ENCODE measurements at places on chromosomes 2 and 18.

DNA sequence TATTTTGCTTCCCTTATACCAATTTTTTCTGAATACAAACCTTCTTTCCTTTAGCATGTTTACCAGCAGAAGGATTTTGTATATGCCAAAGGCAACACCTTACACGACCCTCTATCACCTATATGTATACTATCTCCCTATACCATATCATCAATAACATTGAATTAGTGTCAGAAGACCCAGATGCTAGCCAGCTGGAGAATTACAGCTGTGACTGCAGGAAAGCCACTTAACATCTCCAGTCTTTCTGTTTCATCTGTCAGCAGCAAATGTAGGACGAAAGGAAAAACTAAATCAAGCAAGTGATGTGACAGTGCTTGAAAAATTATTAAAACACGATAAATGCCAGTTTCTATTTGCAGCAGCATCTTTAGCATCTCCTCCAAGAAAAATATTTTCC lies 193.7 kb downstream of the STK39 start:
- no peak for DNase-seq

DNA sequence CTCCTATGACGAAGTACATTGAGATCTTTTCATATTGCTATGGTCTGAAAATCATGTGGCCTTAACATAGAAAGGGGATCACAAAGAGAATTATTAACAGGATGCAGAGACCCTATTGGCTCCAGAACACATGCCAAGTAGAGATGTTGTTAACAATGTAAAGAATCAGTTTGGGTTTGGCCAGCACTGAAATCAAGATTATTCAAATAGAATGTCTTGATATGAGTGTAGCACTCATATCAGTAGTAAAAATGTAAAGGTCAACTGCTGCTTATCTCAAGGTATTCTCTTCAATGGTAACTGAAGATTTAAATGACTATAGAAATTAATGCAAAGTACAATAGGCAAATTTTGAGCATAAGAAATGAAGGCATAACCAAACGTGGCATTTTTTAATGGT lies 262.8 kb downstream of the PTH2R start:
- no peak for DNase-seq

- no peak for DNase-seq
Measured at GRCh38 chr2:118291251-118291880, 203.1 kb downstream of the INSIG2 start.

GRCh38 chr2:96867756-96868554 lies 1.9 kb downstream of the SEMA4C start:
- no peak for DNase-seq

DNA sequence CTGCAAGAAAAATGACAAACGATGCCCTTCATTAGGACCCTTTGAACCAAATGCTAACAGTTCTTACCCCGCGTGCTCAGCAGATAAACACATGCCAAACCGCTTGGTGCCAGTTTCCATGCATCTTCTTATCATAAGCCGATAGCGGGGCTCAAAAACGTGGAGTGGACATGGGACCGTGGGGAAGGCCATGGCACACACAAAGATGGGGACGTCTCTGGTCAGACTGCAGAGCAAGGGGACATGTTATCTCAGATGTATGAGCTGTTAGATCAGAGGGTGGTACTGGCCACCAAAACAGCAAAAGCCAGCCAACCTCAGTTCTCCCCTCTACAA lies 28.2 kb downstream of the LONRF2 start:
- DNase-seq, result no peak

DNA sequence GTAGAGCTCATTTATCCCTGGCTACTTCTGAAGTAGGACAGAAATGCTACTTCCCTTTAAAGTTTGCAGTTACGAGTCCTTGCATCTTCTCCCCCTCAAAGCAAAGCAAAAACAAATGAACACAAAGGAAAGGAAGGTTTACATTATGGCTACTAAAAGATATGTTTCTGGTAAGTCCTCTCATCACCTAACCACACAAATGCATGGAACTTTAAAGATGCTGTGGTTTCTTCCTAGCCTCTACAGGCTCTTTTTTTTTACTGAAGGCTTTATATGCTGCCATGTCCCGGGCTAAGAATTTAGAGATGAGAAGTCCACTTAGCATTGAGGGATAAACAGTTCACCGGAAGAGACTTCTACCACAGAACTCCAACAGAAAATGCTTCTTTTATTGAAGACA lies 291.2 kb downstream of the SS18 start:
- no peak for DNase-seq

DNA sequence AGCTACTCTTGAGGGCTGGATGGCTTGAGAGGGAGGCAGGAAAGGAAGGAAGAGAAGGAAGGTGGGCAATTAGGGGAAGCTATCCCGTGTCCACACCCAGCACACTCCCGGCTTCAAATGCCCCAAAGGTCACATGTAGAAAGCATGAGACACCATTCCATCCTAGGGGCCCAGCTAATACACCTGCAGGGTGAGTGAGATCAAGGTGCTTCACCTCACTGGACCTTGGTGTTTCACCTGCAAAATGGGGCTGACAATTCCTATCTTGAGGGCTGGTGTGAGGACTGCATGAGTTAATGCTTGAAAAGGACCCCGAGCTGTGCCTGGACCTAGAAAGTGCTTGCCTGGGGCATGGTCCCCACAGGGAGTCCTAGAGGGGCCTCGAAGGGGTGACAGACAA lies 50.8 kb upstream of the SMAD7 start:
- no peak for DNase-seq

GRCh38 chr18:48782381-48782861 lies 168.3 kb downstream of the SMAD7 start:
- DNase-seq, result no peak

DNA sequence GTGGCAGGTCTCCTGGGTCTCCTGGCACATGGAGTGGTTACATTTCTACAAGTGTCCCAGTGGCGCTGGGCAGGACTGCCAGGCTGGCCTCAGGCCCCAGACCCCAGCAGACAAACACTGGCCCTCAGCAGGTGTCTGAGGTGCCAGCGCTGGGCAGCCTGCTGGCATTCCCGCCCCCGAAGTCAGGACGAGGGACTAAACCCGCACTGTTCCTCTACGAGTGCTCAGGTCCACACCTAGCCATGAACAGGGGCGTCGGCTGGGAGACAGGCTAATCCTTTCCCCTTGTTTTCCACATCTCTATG lies 12.8 kb downstream of the SNED1 start:
- DNase-seq, result no peak

DNA sequence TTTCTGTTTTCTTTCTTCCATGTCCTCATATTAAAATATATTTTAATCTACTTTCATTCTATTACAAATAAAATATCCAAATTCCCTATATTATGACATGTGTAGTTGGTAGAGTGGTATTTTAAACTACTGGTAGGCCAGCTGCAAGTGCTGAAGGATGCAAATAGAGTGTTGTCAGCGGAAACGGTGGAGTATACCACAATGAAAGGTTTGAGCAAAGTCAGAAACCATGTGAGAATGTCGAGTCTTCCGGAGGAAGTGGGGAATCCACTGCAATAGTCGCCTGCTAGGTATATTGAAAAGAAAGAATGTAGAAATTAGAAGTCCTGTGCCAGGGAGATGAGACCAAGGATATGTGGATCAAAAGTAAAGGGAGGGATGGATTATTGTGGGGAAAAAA lies 373.9 kb downstream of the DSEL start:
- DNase-seq, result no peak

DNA sequence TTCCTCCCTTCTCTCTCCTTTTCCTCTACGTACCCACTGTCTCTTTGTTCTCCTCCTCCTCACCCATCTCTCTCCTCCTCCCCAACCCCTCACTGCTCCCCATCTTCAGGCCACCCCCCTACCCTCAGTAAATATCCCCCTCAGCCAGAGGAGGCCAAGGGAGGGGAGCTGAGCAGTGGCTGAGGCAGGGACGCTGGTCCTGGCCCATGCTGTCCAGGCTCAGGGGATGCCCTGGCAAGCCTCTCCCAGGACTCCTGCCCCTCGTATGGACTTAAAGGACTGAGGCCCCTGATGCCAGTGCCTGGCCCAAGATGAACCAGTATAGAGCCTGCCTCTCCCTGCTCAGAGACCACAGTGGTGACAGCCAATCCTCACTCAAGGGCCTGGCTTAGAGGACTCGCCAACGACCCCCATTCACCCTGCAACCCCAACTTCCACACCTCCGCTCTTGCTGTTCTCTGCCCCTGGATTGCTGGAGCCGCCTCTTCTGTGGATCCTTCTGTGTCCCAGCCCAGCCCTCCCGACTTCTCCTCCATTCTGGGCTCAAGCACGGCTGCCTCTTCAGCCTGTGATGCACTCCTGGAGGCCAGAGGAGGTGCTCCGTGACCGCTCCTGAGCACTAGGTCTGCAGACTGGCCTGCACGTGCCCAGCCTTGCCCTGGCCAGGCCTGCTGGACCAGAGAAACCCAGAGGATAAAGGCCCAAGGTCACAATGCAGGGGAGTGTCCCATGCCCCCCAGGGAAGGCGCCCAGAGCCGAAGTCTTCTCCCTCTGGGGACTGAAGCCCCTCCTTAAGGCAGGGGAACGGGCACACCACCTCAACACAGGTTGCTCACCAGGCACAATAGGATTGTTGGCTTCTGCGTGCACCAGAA lies 9.5 kb upstream of the DUSP2 start:
- no peak for DNase-seq

GRCh38 chr2:69660637-69661036 lies 17.1 kb upstream of the AAK1 start:
- DNase-seq, result no peak

- no peak for DNase-seq
Measured at GRCh38 chr2:182541268-182541667, 114.4 kb upstream of the PDE1A start.

DNA sequence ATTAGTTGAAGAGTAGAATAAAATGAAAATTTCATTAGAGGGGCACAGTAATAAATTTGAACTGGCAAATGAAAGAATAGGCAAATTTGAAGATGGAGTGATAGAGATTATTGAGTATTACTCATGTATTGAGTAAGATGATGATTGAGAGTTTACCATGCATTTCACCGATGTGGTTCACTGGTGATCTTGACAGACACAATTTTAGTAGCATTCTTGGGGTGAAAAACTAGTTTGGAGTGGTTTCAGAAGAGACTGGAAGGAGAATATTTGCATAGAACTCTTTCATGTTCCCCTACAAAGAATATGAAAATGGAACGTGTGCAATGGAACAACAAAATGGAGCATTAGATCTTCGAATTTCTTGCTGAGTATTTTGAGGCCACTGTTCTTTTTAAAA lies 121.4 kb downstream of the ASXL3 start:
- DNase-seq, result no peak

GRCh38 chr2:96693286-96694200 lies 46.3 kb downstream of the LMAN2L start:
- no peak for DNase-seq

DNA sequence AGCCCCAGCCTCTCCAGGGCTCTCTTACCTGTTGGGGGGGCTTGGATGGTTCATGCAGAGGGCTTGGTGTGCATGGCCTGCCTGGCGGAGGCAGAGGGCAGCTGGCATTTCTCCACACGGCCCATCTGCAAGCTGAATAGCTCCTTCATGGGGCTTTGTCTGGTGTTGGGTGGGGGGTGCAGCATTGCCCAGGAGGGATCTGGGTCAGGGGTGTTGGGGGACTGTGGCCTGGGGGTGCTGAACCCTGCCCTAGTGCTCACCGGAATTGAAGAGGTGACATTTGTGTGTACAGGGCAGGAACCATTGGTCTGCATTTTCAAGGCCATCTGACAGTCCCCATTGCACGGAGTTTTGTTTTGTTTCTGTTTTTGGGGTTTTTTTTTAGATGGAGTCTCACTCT lies 58.8 kb upstream of the HAAO start:
- no peak for DNase-seq

- no peak for DNase-seq
Measured at GRCh38 chr2:48677450-48677849, 59.8 kb downstream of the GTF2A1L start.

DNA sequence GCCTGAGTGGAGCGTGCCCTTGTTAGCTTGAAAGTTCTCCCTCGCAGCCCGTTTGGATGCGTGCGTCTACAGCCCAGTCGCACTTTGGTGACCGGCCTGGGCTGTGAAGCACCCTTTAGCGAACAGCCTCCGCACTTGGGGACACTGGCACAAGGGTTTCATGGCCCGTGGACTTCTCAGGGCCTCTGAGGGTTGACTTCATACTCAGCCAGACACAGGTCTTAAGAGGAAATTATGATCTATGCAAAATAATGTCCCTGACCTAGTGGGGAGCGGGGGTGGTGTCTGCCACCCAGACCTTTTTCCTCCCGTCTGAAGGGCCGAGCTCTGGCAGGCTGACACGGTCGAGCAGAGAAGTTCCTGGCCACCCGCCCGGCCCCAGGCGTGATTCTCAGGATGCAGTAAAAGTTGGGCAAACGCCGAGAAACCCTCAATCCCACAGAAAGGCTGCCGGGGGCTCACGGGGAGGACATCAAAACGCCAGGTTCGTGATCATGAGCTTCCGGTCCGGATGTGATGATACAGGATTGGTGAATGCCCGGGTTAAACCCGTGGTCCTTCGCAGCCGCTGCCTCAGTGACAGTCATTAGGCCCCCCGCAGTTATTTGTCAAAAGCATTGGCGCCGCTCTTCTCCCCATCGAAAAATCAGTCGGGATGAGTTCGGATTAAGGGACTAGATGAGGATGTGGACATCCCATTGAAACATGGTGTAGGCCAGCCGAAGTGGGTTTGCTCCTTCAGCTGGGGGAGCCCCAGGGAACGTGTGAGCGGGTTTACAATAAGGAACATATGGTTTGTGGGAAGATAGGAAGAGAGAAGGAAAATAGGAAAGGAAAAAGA lies 3.6 kb upstream of the PAX3 start:
- DNase-seq, result no peak

- no peak for DNase-seq
Measured at GRCh38 chr2:75698918-75699317, 11.8 kb downstream of the GCFC2 start.

GRCh38 chr18:50847192-50847591 lies 27.4 kb upstream of the MRO start:
- DNase-seq, result no peak

- DNase-seq, result no peak
Measured at GRCh38 chr2:27494284-27494943, 586 bp downstream of the FNDC4 start.

GRCh38 chr18:10497206-10497749 lies 28.5 kb upstream of the NAPG start:
- no peak for DNase-seq

- no peak for DNase-seq
Measured at GRCh38 chr2:3433339-3433699, 53.8 kb downstream of the TRAPPC12 start.

GRCh38 chr2:127857265-127857808 lies 618 bp downstream of the POLR2D start:
- DNase-seq, result no peak
